ENCODE measurements at places on chromosomes 4 and X.

- DNase-seq = no peak
Observed at GRCh38 chr4:148239494-148239985, 202.7 kb downstream of the NR3C2 start.

- no peak for DNase-seq
Observed at GRCh38 chr4:47334652-47335051, 128.8 kb downstream of the COMMD8 start.

DNA sequence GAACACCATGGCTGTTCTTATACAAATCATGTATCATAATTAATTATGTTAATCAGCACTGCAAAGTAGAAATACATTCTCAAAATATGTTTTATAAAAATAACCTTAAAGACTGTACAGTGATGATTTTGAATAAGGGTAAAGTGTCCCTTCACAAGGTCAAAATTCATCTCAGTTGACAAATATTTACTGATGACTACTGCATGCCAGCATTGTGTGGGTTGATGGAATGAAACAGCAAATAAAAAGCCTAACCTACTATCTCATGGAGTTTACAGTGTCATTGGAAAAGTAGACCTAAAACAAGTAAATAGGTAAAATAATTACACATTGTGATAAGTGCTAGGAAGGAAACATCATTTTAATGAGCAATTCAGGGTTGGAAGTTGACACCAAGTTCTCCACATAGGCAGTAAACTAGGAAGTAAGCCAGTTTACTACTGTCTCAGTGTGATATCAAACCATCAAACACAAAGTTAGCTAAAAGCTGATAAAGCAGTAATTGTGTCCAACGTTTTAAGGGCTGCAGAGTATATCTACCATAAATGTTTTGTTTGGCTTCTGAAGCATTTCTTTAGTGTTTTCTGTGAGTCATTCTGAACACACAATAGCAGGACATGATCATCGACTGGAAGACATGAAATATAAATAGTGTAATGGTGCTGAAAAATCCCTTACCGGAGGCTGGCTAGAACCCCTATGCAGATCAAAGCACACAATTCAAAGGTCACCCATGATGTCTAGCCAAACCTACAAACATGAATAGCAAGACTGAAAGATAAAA is 221.8 kb downstream of the DACH2 start:
- no peak for DNase-seq

DNA sequence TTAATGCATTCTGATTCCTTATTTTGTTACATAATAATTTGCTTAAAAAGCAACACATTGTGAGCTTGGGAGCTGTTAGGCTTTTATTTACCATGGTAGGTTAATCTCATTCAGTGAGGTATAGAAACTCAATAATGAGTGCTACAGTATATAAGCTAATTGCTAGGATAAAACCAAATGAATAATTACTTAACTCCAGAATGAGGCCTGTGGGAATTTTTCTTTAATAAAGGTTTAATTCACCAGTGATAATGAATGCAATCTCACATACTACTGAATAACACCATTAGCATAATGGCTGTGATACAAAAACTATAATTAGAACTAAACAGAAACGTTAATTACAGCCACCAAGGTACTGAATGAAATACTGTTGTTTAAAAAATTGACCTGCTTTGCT is 326.3 kb downstream of the IQCM start:
- no peak for DNase-seq

DNA sequence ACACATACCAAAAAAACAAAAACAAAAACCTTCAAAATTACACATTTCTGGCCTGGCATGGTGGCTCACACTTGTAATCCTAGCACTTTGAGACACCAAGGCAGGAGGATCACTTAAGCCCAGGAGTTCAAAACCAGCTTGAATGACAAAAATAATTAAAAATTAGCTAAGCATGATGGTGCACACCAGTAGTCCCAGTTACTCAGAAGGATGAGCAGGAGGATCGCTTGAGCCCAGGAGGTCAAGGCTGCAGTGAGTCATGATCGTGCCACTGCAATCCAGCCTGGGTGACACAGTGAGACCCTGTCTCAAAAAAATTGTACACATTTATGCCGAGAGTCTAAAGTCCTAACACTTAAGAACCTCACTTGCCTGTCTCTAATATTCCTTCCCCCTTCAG is 18.3 kb downstream of the SLC39A8 start:
- no peak for DNase-seq

GRCh38 chr4:159185591-159186023 is 82.7 kb downstream of the RAPGEF2 start:
- no peak for DNase-seq

DNA sequence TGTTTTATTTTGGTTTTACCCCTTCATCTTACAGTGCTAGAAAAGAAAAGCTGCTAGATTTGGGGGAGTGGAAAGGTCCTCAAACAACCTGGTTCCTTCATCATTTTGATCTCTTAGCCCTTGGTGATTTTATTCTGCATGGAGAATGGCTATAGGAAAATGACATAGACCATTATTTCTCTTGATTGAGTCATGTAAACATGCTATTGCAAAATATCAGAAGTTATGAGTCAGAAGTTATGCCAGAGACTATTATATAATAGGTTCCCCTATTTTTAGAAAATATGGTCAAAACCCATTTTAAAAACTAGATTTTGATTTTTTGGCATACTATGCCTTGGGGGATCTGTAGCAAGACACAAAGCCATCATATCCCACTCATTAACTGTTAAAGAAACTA is 83.7 kb upstream of the FAM9C start:
- no peak for DNase-seq

GRCh38 chr4:113131136-113131535 is 81.7 kb downstream of the ANK2 start:
- DNase-seq = no peak

- no peak for DNase-seq
Observed at GRCh38 chr4:95061220-95061619, 303.5 kb downstream of the BMPR1B start.

- no peak for DNase-seq
Observed at GRCh38 chr4:113080050-113080449, 30.6 kb downstream of the ANK2 start.

DNA sequence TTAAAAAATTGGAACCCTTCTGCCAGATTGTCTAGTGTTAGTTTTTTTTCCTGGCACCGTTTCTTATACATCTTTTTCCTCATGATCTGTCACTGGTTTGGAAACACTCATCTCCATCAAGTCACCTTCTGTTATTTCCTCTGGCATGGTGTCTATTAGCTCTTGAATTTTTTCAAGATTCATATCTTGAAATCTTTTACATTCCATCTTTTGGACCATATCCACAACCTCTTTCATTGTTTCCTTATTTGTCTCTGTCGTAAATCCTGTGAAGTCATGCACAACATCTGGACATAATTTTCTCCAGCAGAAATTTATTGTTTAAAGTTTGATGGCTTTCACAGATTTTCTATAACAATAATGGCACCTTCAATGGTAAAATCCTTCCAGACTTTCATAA is 10.2 kb upstream of the TMEM185A start:
- DNase-seq = no peak

DNA sequence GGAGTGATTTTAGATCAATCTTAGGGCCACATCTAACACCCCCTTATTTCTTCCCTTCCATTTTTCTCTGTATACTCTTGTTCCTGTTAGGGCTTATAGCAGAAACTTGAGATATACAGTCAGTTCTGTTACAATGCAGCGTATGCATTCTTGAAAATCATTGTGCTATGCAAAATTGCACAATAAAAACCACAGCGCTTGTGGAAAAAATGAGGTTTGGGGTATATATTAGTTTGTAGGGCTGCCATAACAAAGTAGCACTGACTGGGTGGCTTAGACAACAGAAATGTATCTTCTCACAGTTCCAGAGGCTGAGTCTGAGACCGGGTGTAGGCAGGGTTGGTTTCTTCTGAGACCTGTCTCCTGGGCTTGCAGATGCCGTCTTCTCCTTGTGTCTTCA is 59.0 kb downstream of the WWC2 start:
- no peak for DNase-seq

- DNase-seq = no peak
Observed at GRCh38 chr4:104447294-104447693, 47.4 kb downstream of the CXXC4 start.
